Activated CD4-positive, alpha-beta T cell treated with anti-CD3 and anti-CD28 coated beads for 36 hours (primary cell): ENCODE measurements at places on chromosomes 6 and 20. TPM values are rescaled to one million over a fixed set of nuclear protein-coding genes. Genes with fewer than 3 reads are reported as not detected.

GRCh38 chr6:4023240-4023639, 55.7 kb downstream of the FAM217A start:
- H3K27ac ChIP-seq: peak overlapping the region; percentile 97
- peaks cover 42% of the 10 kb centered on the region for H3K36me3 ChIP-seq
- peak overlapping the region; percentile 95 for H3K4me3 ChIP-seq
- no peak for DNase-seq

GSTA2 gene
- not detected for total RNA-seq

DNA sequence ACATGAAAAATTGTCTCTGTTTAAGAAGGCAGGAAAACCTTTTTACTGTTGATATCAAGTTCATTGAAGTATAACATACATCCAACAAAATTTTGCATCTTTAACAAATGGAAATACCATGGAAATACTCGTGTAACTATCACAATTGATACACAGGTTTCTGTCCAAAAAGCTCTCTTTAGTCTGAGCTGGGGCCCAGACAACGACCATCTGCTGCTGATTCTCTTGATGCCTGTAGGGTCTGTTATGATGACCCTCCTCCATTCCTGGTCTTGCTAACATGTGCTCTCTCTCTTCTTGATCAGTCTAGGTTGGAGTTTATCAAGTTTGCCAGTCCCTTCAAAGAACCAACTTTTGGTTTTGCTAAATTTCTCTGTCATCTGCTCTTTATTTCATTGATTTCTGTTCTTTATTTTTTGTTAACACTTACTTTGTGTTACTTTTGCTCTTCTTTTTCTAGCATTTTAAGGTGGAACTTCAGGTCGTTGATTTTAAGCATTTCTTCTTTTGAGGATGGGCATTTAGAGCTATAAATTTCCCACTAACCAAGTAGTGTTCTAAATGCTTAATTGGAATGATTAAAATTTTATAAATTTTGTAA, 116.8 kb downstream of the PSMB1 start:
- H3K4me1 ChIP-seq: no peaks in the 10 kb centered on the region
- H3K27ac ChIP-seq: no peak overlapping the region
- peaks cover 3% of the 10 kb centered on the region for H3K36me3 ChIP-seq
- peaks cover 5% of the 10 kb centered on the region for H3K27me3 ChIP-seq
- no peak for DNase-seq

DNA sequence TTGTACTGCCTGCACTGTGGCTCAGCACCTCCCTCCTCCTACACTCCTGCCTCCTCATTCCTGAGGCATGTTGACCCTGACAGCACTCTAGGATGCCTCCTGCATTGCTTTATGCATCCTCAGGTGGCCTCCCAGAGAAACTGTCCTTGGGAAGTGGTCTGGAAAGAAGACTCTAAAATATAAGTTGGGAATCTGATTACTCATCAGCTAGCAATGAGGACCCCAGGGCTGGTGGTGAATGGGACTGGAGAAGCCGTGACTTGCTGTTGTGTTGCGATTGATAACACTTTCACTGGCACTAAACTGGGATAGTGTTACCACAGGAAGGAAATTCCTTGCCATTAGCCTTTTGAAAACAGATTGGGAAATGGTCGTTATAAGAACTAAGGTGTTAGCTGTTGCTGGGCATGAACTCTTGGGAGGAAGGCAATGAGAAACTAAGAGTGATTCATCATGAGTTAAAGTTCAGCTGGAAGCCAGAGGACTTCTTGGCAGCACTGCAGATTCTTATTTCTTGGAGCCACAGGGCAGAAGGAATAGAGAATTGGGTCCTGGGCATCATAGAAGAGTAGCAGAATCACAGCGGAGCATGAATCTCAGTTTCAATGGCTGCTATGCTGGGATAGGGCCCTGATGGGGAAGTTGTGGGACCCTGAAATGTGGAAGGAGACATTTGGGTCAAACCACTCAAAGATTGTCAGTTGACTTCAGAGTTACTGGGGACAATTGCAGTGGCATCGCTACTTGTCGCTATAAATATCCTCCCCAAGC, 10.1 kb upstream of the SIRPD start:
- no peak for DNase-seq
- H3K36me3 ChIP-seq: peaks cover 20% of the 10 kb centered on the region
- H3K4me1 ChIP-seq: peaks cover 20% of the 10 kb centered on the region
- no peak overlapping the region for H3K27ac ChIP-seq
- H3K4me3 ChIP-seq: no peak overlapping the region

GRCh38 chr6:127114214-127114760, 4.2 kb upstream of the RSPO3 start:
- DNase-seq: no peak
- H3K27me3 ChIP-seq: peaks cover 36% of the 10 kb centered on the region
- H3K4me1 ChIP-seq: peaks cover 9% of the 10 kb centered on the region
- no peaks in the 10 kb centered on the region for H3K36me3 ChIP-seq
- H3K27ac ChIP-seq: no peak overlapping the region

TXLNB gene
- 0.26 TPM for total RNA-seq

DNA sequence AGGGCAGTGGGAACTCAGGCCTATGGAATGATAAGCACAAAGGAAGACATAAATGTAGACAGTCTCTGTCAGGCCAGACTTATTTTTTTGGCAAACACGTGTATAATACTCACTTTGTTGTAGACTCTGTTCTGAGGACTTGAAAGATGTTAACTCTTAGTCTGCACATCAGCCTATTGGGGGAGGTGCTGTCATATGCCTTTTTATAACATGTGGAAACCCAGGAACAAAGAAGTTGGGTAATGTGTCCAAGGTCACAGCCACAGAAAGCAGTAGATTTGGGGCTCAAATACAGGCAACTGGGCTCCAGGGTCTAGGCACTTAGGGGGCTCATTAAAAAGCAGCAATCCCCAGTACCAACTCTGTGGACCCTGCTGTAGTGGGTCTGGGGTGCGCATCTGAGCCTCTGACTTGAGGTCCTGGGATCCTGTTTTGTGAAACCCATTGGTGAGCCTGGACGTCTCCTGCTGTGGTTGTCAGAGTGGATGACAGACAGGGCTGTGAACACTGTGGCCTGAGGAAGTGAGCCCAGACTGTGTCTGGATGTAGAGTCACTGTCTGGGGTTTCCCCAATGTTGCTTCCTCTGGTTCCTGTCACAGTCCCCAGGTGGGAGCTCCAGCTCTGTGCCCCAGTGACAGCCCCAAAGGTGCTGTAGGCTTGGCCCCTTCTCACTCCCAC, 50.0 kb downstream of the CDH26 start:
- peak; percentile 7 for DNase-seq
- H3K4me3 ChIP-seq: no peak overlapping the region
- no peaks in the 10 kb centered on the region for H3K27me3 ChIP-seq
- no peak overlapping the region for H3K27ac ChIP-seq

SLC17A4 gene
- not detected for total RNA-seq

DNA sequence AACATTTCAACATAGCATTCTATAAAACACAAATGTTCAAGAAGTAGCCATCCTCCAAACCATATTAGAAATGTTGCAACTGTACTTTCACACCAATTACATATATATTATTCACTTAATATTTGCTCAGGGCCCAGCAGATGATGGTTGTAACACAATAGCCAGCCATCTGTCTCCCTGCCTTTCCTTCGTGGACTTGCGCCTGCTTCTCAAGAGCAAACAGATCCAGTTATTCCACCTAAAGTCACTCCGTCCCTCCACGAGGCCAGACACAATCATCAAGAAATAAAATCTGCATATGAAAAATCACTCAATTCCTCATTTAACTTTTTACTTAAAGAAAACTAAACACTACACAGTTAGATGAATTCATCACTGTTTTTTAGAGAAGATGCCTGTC, 160.4 kb downstream of the RALGAPA2 start:
- no peak overlapping the region for H3K4me3 ChIP-seq
- DNase-seq: no peak
- no peaks in the 10 kb centered on the region for H3K27me3 ChIP-seq
- peaks cover 11% of the 10 kb centered on the region for H3K36me3 ChIP-seq
- peaks cover 27% of the 10 kb centered on the region for H3K4me1 ChIP-seq

DNA sequence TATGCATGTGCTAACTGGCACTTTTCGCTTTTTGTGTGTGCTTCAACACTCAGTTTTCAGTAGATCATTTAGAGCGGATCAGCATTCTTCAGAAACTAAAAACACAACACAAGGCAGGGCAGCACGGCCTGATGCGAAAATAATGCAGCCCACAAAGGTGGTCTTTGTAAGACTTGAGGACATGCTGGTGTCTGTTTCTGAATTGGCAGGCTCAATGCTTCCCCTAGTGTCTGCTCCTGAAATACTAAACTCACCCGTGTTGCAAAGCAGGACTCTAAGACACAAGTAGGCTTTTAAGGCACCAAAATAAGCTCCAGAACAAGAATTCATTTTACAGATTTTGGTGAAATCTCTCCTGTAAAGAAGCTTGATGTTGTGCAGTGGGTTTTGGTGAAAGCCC, 676.5 kb downstream of the TENT5A start:
- no peak overlapping the region for H3K4me3 ChIP-seq
- no peak for DNase-seq

GRCh38 chr20:37821696-37822095, 81.2 kb upstream of the VSTM2L start:
- H3K4me1 ChIP-seq: peaks cover 9% of the 10 kb centered on the region
- no peaks in the 10 kb centered on the region for H3K27me3 ChIP-seq
- H3K4me3 ChIP-seq: no peak overlapping the region
- H3K27ac ChIP-seq: no peak overlapping the region
- DNase-seq: no peak

DNA sequence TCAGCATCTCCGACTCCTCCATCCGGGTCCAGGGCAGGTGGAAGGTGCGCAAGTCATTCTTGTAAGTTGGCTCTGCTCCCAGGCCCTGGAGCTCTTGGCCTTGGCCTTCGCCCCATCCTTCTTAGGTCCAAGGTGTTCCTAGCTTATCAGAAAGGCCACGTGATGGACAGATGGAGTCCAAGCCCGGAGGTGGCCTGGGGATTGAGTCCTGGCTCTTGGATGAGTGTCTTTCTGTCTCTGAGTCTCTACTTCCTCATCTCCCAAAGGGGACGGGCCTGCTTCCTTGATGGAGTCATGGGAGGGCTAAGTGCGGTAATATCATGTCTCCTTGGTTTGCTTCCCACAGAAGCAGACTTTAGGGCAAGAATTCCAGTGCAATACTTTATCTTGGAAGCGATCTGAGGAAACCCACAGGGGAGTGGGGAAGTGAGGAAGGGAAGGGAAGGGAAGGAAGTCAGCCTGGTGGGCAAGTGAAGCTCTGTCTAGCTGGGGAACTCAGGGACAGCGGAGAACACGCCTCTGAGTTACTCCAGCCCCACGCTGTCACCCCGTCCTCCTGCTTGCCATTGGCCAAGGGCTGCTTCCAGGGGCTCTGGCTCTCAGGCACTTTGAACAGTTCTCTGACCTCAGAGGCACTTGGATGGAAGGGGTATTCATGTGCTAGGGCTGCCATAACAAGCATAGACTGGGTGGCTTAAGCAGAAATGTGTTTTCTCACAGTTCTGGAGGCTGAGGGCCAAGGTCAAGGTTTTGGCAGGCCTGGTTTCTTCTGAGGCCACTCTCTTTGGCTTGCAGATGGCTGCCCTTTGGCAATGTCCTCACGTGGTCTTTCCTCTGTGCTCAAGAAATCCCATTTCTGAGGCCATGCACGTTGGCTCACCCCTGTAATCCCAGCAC, 4.8 kb downstream of the LBP start:
- no peak overlapping the region for H3K4me3 ChIP-seq
- no peak overlapping the region for H3K27ac ChIP-seq
- no peaks in the 10 kb centered on the region for H3K4me1 ChIP-seq
- no peak for DNase-seq
- no peaks in the 10 kb centered on the region for H3K27me3 ChIP-seq
- no peaks in the 10 kb centered on the region for H3K36me3 ChIP-seq

PRDM1 gene
- 20.1 TPM for total RNA-seq

- DNase-seq: no peak
- H3K36me3 ChIP-seq: no peaks in the 10 kb centered on the region
- H3K27ac ChIP-seq: no peak overlapping the region
- no peak overlapping the region for H3K4me3 ChIP-seq
- H3K4me1 ChIP-seq: no peaks in the 10 kb centered on the region
- no peaks in the 10 kb centered on the region for H3K27me3 ChIP-seq
Observed at GRCh38 chr6:19415605-19416326, 421.4 kb upstream of the ID4 start.

GRCh38 chr6:129704708-129705107, 5.3 kb downstream of the ARHGAP18 start:
- H3K4me3 ChIP-seq: no peak overlapping the region
- no peaks in the 10 kb centered on the region for H3K27me3 ChIP-seq
- H3K4me1 ChIP-seq: peaks cover 17% of the 10 kb centered on the region
- no peak for DNase-seq

GSS gene
- total RNA-seq: 59.5 TPM

BHLHE23 gene
- not detected for total RNA-seq

GRCh38 chr6:52616059-52616690, 39.3 kb upstream of the TRAM2 start:
- peaks cover 6% of the 10 kb centered on the region for H3K27me3 ChIP-seq
- no peaks in the 10 kb centered on the region for H3K36me3 ChIP-seq
- H3K4me3 ChIP-seq: no peak overlapping the region
- no peak for DNase-seq

- no peak for DNase-seq
- H3K36me3 ChIP-seq: peaks cover 1% of the 10 kb centered on the region
- H3K27ac ChIP-seq: no peak overlapping the region
- peaks cover 7% of the 10 kb centered on the region for H3K4me1 ChIP-seq
- H3K27me3 ChIP-seq: no peaks in the 10 kb centered on the region
Observed at GRCh38 chr20:25223765-25224720, 23.8 kb upstream of the PYGB start.

DNA sequence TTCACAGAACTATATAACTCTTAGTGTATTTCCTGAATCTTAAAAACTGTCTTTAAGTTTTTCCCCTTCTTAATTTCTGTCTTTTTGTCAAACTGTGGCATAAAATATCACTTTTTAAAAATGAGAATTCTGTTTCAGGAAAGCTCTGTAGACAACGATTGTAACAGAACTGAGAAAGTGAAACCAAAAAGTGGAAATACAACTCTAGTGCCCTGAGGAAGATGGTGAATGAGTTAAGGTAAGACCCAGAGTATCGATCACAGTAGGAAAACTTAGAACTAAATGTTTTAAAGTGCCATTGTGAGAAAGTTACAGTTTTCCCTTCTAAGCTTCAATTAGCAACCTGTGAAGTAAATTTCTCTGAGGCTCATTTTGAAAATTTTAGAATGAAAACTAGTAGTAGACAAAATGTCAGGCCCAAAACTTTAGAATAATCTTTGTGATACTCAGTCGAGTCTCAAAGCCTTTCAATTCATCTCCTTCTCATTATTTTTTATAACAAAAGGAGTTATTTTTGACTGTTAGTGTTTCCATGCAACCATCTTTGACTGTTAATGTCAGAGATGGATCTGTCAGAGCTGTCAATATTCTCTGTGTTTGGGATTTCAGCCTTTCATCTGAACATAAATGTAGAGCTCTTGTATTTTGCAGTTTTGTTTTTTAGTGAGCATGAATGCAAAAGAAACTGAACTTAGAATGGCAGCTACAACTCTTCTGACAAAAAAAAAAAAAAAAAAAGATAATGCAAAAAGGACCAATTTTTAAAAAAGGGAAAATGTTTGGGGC, 19.0 kb upstream of the TRDN start:
- H3K27ac ChIP-seq: no peak overlapping the region
- H3K27me3 ChIP-seq: no peaks in the 10 kb centered on the region
- no peak overlapping the region for H3K4me3 ChIP-seq
- no peaks in the 10 kb centered on the region for H3K36me3 ChIP-seq
- DNase-seq: no peak

- peaks cover 26% of the 10 kb centered on the region for H3K27me3 ChIP-seq
- no peaks in the 10 kb centered on the region for H3K36me3 ChIP-seq
- H3K4me3 ChIP-seq: no peak overlapping the region
Observed at GRCh38 chr20:4569092-4569491, 152.6 kb upstream of the PRND start.

PDYN gene
- total RNA-seq: not detected

GRCh38 chr20:40720099-40720498, 31.1 kb upstream of the MAFB start:
- H3K36me3 ChIP-seq: no peaks in the 10 kb centered on the region
- no peaks in the 10 kb centered on the region for H3K4me1 ChIP-seq
- no peak overlapping the region for H3K4me3 ChIP-seq
- no peak for DNase-seq
- no peak overlapping the region for H3K27ac ChIP-seq

E2F3 gene
- total RNA-seq: 17.5 TPM
